BE2C (cell line): ENCODE measurements at places on chromosomes 6 and 20.

GRCh38 chr6:134287859-134288537 lies 29.9 kb downstream of the SGK1 start:
- DNase-seq, result no peak

DNA sequence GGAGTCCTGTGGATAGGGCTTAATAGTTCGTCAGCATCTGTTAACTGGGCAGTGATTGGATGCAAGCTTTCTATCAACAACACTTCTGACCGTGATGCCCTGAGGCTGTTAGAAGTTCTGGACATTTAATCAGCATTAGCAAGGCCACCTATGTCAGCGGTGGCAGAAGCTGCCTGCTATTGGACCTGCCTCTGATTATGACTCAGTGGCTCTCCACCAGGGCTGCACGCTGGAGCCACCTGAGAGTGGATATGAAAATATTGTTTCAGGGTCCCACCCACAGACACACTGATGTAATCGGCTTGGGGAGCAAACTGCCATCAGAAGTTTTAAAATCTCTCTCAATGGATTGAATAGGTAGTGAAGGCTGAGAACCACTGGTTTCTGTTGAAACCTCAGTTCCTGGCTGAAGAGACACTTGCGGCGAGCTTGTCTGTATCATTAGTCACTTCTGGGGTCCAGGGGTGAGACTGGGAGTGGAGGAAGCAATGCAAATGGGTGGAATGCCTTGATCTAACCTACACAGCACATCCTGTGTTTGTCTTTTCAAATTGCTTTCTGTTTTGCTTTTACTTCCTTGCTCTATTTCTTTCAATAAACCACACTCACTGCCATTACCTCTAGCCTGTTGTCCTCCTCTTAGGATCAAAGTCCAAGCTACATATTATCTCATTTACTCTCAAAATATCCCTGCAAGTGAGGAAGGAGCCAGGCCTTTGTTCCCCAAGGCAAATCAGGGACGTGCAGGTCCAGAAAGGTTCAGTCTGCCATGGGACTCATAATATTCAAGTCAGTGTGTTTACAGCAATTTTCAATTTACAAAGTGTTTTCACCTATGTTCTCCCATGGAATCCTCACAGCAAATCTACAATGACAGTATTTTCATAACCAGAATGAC lies 4.2 kb downstream of the CLIC5 start:
- no peak for DNase-seq

- peak; percentile 60 for DNase-seq
Measured at GRCh38 chr20:17854307-17854903, 114.2 kb downstream of the SNX5 start.

GRCh38 chr20:50837532-50838321 lies 42.9 kb downstream of the BCAS4 start:
- no peak for DNase-seq

GRCh38 chr20:46036370-46036769 lies 7.4 kb downstream of the SLC12A5 start:
- no peak for DNase-seq

GRCh38 chr6:11496152-11497060 lies 41.1 kb upstream of the TMEM170B start:
- peak; percentile 60 for DNase-seq

- no peak for DNase-seq
Measured at GRCh38 chr6:11397622-11398450, 139.7 kb upstream of the TMEM170B start.

- DNase-seq, result no peak
Measured at GRCh38 chr20:40319741-40320516, 369.1 kb downstream of the MAFB start.

DNA sequence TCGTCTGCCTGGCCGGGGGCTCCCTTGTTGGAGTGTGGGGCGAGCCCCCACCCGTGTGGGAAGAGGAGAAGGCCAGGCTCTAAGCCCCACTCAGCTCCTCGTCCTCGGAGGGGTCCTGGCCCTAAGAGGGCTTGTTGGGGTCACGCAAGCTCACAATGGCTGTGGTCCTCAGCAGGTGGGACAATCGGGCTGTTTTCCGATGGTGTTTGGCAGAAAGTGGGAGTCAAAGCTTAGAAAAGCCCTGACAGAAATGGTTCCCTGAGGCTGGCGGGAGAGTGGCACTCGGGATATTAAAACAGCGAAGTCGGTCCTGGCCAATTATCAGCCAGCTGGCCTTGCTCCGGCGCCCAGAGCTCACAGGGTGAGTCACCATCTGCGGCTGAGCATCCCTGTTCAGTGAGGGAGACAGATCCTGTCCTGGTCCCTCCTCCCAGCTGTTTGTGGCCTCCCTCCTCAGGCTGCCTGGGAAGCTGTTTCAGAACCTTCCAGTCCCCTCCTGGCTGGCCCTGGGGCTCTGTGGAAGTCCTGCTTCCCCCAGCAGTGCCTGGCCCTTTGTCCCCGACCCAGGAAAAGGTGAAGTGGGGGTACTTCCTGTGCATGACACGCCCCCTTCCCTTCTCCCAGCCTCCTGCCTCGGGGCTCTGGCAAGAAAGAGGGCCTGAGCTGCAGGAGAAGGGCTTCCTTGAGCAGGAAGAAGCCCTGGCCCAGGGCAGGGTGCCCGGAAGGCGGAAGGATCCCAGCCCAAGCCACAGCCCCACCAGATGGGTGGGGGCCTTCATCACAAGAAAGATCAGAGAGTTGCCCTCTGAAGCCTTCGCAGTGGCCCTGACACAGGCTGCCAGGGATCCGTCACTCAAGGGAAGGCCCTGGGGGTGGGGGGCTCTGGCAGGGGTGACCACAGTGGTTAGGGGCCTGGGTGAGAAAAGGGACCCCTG lies 53.6 kb upstream of the BHLHE23 start:
- DNase-seq, result peak; percentile 91

DNA sequence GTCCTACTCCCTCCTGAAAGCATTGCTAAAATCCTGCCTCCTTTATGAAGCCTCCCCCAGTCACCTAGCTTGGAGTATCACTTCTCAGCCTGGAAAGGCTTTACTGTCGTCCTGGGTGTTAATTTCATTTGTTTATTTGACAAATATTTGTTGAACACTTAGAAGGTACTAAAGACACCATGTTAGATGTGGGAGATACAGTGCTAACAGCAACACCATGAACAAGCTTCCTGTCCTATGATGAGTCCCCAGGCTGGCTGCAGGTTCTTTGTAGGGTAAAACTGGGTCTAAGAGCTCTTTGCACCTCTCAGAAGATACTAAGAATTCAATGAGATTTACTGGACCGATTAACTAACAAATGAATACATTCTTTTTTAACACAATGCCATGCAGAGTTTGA lies 109.2 kb upstream of the TMEM170B start:
- DNase-seq, result no peak

GRCh38 chr6:139990856-139991465 lies 616.5 kb upstream of the CITED2 start:
- DNase-seq, result no peak

GRCh38 chr6:90224196-90224595 lies 72.4 kb downstream of the BACH2 start:
- DNase-seq, result no peak

- peak; percentile 58 for DNase-seq
Measured at GRCh38 chr6:17156112-17156921, 54.5 kb downstream of the STMND1 start.

GRCh38 chr6:15255909-15256395 lies 10.1 kb downstream of the JARID2 start:
- no peak for DNase-seq

GRCh38 chr6:163877877-163878639 lies 463.5 kb downstream of the QKI start:
- DNase-seq, result no peak

- no peak for DNase-seq
Measured at GRCh38 chr6:96022225-96022624, 6.5 kb downstream of the FUT9 start.

- DNase-seq, result no peak
Measured at GRCh38 chr20:23122321-23122720, 36.2 kb upstream of the CD93 start.

DNA sequence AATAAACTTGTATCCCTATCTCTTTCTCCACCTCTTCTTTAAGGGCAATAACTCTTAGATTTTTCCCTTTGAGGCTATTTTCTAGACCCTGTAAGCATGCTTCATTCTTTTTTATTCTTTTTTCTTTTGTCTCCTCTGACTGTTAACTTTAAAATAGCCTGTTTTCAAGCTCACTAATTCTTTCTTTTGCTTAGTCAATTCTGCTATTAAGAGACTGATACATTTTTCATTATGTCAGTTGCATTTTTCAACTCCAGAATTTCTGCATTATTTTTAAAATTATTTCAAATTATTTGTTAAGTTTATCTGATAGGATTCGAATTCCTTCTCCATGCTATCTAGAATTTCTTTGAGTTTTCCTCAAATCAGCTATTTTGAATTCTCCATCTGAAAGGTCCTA lies 84.0 kb downstream of the CFAP61 start:
- no peak for DNase-seq

- DNase-seq, result peak; percentile 100
Measured at GRCh38 chr6:73520688-73521350, at the start of gene EEF1A1. EEF1A1 (minus strand) TSS chr6:73521032; CDS start chr6:73520026, 1,006 bp downstream.

DNA sequence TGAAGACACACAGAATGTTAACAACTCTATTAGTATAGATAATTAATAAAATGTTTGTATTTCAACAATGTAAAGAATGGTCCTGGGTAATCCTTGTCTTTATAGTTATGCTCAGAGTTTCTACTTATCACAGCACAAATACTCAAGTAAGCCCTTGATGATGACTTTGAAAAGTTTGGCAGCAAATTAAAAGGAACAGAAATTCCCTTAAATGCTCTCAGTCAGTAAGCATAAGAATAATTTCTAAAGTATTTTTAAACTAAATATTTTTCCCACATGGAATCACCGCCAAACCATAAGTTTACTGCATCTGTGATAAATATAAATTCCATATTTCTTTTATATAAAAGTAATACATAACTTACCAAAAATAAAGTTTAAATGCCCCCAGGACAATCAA lies 96.1 kb downstream of the COL12A1 start:
- DNase-seq, result no peak

DNA sequence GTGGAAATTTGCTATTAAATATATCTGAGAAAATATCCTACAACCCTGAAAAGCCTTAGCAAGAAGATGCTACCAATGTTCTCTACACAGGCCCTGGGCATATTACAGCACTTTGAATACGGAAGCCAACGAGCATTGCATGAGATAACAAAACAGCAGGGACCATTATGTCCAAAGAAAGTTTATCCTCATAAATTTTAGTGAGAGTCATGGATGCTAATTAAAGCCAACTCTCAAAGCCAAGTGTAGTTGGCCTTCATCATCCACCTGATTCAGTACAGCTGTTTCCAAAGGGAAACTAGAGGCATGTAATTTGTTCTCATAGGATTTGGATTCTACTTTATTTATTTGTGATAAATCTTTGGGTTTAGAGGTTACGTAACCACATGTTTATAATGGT lies 564.8 kb downstream of the RFPL4B start:
- no peak for DNase-seq

- DNase-seq, result no peak
Measured at GRCh38 chr6:27452496-27452897, 20.4 kb downstream of the ZNF184 start.

DNA sequence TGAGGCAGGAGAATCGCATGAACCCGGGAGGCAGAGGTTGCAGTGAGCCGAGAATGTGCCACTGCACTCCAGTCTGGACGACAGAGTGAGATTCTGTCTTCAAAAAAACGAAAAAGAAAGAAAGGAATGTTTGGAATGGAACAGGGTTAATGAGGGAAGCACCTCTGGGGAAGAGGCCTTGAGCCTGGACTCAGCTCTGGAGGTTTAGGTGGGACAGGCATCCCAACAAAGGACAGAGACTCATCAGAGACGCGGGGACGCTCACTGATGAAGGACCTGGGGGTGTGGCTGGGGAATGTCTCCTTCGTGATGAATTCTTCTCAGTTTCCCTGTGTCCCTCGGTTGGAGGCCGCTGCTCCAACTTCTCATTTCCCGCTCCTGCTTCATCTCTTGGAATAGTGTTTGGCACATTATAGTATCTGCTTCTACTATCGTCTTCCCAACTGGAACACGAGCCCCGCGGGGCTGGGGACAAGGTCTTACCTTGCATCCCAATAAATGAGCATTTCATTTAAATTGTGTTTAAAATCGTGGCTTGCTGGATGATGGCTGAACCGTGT lies 27.6 kb downstream of the KIF25 start:
- no peak for DNase-seq

DNA sequence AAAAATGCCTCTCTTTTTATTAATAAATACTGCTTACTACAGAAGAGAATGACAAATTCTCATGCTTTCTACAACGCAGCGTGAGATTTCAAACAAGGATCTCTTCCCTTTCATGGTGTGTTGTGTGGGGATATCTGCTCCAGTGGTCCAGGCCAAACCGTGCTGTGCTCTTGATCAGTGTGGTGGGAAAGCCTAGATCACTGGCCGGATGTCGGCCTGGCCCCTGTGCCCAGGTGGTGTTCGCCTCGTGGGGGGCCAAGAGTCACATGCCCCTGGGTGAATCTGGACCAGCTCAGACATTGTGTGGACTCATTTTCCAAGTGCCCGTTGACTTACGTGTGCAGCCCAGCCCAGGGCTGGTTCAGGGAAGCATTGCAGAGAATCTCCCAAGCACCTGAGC lies 4.3 kb downstream of the CDH4 start:
- no peak for DNase-seq

GRCh38 chr20:44203161-44203560 lies 7.4 kb downstream of the OSER1 start:
- DNase-seq, result no peak

DNA sequence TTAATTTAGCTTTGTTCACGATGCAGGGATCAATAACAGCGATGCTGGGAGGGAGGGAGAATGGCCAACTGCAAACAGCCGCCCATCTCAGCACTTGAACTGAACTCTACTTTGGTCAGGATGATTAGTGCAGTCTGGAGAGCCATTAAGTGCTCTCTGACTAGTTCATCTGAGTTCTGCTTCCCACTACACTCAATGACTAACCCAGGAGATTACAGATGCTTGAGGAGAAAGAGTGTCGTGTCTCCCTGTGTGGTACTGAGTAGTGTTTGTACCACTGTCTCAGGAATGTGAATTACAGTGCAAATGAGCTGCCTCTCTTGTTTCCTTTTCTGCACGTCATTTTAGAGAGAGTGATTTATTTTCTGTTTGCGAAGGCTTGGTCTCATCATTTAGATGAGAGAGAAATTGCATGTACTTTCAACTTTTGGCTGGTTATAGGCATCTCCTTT lies 23.5 kb downstream of the CARMIL1 start:
- peak; percentile 18 for DNase-seq

DNA sequence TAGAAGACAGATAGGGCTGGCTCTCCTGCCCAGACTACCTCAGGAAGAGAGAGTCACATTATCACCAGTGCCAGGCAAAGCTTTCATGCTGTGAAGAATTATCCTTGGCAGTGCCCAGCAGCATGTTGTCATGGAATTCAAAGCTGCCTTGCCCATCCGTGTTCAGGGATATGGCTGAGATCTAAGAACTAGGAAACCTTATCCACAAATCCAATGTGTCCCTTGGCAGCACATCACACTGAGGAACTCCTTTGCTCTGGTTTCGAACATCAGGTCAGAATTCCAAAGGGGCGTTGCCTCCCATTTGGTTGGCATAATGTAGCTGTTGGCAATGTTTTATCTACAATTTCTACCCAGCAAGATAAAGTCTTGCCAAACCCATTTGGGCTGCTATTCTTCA lies 52.7 kb downstream of the ADGRF1 start:
- no peak for DNase-seq

DNA sequence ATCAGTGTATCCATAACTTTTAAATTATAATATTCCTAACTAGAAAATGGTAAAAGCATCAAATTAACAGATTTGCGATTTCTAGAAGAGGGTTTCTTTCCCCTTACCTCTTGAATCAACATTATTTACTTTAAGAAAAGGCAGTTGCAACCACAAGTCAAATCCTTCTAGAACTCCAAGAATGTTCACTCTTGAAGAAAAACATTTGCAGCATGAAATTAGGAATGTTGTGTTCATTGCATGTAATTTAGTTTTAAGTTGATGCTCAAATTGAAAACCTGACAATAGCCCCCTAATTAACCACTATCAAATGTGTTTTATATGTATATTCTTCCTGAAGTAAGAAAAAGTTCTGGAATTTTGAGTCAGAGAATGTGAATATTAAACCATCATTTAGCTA lies 2.3 kb upstream of the REV3L start:
- no peak for DNase-seq
